ENCODE measurements at places on chromosomes 5 and 9. TPM values are rescaled to one million over a fixed set of nuclear protein-coding genes. Genes with fewer than 3 reads are reported as not detected.
A peak's percentile ranks its signal among the peaks of the same experiment; 100 is the strongest.

DNA sequence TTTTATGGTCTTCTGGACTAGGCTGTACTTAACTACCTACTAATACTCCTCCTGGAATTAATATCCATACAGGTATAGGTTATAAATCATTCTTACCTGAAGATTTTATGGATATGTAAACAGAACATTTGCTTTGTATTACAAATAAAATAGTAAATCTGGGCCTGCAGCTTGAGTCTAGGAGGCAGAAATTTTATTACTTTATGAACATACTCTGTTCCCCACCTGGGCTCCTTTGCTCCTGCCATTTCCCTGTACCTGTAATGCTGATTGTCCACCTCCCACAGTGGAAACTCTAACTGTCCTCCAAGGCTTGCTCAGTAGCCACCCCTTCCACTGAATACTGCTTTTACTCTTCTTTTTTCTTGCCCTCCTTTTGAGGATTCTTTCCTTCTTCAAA lies 108.0 kb downstream of the PAM start:
- DNase-seq, result no peak

DNA sequence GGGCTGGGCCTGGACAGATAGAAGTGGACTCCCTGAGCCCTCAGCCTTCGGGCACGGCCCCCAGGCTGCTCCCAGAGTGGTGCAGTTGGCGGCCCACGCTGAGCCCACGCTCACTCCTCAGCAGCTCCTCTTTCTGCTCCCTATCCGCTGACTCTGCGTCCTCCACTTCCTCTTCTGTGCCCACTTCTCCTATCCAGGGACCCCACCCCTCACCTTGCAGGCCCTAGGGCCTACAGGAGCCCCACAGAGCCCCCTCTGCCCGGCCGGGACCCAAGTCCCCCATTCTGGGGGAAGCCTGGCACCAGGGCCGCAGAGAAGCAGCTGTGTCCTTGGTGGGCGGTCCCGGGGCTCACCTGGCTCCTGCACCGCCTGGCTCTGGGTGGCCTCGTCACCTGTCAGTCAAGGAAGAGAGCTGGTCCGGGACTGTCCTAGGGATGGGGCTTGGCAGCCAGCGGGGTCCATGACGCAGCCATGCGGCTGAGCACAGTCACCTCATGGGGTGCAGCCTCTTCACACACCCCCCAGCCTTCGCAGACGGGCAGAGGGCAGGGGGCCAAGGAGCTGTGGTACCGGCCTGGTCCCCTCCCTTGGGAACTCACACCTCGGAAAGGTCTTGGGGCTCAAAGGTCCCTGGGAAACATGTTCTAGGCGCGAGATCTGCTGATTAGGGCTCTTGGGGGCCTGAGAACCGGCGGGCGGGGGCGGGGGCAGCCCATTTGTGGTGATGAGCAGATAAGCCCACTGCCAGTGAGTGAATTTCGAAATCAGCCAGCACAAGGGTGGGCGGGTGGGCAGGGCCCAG lies 5.4 kb upstream of the NRARP start:
- DNase-seq, result peak; percentile 74

GRCh38 chr5:129441096-129441495 lies 19.0 kb upstream of the ADAMTS19 start:
- no peak for DNase-seq

GRCh38 chr5:78735834-78736463 lies 87.4 kb upstream of the LHFPL2 start:
- no peak for DNase-seq

- DNase-seq, result no peak
Observed at GRCh38 chr5:172450861-172451695, 3.2 kb downstream of the SH3PXD2B start.

GRCh38 chr5:81755320-81755719 lies 4.4 kb upstream of the SSBP2 start:
- no peak for DNase-seq

DNA sequence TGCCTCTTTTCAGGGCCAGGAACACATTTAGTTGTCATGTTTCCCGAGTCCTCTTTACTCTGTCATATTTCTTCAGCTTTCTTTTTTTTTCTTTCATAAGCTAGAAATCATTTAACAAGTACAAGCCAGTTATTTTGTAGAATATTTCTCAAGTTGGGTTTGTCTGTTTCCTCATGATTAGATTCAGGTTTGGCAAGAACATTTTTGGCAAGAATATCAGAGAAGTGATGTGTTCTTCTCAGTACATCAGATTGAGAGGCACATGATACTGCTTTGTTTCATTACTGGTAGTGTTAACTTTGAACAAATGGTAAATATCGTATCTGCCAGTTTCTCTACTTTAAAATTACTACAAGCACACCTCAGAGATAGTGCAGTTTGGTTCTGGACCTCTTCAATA lies 45.1 kb downstream of the PCSK5 start:
- DNase-seq, result no peak

DNA sequence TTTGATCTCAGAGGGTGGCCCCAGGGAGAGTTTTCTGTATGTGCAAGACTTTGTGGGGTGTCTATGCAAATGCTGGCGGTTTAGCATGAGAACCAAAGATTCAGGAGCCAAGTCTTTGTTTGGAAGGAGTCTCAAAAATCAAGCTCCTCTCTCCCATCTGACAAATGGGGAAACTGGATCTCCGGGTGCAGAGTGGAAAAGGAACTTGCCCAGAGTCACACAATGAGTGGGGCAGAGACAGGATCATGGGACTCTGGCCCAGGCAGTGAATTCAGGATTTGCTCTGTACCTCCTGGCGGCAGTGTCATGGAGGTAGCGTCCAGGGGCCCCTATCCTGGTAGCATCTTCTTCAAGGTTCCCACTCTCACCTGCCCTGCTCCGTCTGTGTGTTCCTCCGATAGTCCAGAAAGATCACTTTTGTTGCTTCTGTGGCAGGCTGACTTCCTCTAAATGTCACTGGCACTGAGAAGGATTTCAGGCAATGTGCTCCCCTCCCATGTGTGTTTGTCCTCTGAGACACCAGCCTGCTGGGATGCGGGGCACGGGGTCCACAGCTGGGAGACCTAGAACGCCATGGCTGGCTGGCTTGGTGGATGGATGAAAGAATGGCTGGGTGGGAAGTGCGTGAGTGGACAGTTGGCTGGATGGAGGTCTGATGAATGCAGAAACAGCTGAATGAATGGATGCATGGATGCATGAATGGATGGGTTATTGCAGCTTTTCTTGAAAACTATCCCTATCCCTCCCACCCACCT lies 3.6 kb downstream of the CCL19 start:
- DNase-seq, result no peak

DNA sequence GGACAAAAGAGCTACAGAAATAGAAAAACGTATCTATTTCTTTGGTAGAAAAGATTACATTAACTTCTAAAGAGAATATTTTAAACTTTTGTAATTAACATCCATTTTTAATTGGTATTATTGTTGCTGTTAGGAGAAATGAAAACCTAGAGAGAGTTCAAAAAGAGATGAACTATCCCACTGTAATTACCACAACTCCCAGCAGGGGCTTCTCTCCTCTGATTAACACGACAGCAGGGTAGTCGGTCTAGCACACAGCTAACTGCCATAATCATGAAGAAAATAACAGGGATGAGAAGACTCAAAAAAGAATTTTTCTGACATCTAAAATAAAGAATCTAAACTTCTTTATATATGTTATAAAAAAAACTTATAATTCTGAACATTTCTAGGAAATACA lies 86.2 kb upstream of the CDH9 start:
- no peak for DNase-seq

DNA sequence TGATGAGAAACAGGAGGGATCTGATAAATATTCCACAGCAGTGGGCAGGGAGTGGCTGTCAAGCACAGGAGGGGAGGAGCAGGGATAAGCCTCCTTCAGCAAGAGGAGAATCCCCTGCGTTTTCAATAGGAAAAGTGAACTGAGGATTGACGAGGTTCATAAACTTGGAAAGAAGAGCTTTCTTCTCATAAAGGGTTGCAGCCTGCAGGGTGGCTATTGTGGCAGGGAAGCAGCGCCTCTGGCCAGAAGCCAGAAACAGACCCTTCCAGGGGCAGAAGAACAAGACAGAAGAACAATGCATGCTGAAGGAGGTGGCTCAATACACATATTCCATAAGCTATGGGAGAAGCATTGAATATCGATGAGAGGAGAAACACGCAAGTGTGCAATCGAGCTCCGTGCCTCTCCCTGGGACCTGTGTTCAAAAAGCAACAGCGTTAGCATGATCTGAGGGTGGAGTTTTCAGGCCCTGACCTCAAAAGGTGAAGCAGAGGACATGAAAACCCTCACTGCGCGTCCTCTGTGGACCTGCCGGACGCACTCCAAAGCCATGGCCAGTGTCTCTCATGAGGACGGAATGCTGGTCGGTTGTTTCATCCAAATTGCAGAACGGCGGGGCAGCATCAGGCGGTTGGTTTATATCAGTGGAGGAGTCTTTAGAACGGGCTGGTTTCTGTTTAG lies 67.6 kb downstream of the ANKRD33B start:
- DNase-seq, result peak; percentile 42

GRCh38 chr5:34580983-34581382 lies 75.1 kb upstream of the RAI14 start:
- DNase-seq, result no peak

DNA sequence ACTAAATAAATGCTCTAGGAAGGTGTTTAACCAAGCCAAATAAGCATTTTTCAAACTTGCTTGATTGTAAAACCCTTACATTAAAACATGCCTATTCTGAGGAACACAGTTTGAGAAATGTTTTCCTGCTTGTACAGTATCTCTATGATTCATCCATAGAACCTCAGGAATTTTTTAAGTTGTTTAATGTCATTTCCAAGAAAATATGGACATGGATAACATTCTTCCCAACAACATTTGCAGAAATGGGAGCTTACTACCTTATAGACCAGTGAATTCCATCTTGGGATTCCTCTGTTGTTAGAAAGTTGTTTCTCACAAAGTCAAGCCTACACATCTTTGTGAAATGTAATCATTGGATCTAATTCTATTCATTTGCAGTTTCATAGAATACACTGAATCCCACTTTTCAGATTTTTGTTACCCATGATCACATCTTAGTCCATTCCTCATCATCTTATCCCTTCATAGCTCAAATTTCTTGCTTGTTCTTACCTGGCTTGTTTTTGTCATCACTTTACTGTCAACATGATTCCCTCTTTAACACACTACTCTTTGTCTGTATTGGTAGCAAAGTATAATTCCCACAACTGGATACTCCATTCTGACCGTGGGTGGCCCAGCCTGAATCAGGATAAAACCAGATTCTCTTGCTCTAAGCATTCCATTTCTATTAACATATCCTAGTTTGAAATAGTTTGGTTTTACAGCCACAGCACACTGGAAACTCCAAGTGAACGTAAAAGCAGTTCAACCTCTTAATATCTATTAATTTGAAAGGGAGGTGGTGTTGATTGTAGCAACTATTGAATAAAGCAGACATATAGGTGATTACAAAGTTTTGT lies 49.4 kb upstream of the PAPPA start:
- no peak for DNase-seq

DNA sequence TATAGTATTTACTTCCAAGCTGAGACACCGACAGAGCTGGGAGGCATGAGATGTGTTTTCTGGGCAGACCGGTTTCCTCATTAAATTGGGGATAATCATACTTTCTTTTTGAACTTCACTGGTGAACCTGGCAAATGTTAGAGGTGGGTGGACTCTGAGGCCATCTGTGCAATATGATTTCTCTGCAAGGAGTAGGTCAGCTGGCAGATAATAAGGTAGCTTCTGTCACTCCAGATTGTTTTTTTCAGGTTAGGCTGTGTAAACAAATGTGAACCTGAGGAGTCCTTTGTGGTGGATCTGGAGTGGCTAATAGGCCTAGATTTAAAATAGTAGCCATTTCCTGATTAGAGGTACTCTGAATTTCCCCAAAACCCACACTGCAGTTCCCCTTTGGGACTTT lies 75.4 kb upstream of the S1PR3 start:
- no peak for DNase-seq

DNA sequence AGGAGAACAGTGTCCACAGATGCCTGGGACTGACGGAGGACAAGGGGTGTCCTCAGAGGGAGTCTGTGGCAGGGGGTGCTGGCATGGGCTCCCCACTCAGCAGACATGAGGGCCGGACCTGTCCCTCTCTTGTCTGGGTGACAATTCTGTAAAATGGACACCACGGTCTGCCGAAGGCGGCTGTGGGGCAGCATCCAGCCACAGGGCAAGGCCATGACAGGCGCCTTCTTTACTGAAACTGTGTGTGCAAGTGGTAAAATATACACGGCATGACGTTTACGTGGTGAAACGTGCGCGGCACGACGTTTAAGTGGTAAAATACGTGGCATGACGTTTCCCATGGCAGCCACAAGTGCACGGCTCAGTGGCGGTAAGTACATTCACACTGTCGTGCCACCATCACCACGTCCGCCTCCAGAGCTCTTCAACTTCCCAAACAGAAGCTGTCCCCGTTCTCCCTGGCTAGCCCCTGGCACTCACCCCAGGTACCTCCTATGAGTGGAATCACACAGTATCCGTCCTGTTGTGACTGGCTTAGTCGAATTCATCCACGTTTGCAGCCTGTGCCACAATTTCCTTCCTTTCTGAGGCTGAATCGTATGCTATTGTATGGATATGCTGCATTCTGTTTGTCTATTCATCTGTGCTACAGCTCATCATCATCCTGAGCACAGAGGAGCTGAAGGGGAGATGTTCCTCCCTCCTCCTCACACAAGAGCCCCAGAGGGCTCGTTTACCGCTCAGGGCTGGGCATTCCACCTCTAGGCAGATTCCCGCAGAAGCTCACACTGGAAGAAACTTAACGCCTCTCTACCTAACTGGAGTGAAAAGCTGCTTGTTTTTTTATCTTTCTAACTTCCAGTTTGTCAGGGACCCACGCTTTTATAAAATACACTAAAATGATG lies 52.5 kb downstream of the COL23A1 start:
- no peak for DNase-seq

DNA sequence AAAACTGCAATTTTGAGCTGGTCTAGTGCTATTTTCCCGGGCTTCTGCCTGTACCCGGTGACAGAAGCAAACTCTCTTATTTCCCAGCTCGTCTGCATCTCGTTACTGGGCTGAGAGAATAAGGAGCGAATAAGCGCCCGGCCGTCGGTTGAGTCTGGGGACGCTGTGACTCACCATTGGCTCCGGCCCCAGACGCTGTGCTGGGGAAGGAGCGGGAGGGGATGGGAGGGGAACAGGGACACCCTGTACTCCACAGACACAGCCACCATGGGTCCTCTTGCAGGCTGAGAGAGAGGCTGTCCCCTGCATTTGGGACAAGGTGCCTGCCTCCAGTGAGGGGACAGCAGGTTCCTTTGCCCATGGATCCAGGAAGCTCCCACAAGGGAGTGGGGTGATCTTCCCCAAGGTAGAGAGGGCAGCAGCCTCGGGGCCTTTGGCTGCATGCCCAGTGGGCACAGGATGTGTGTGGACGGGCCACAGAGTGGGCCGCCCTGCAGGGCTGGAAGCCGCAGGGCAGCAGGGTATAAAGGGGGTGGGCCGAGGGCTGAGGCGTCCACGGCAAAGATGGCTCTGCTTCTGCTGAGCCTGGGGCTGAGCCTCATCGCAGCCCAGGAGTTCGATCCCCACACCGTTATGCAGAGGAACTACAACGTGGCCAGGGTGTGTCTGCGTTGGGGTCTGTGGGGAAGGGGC lies at the start of gene LCN9:
TSS of gene LCN9 (plus strand) at position 552 of the 693 bp plus-strand sequence. CDS start at position 565, 13 bp downstream.
- DNase-seq, result no peak

GRCh38 chr5:92002721-92003274 lies 619.7 kb upstream of the ARRDC3 start:
- no peak for DNase-seq

The CDO1 gene
- total RNA-seq, result 20.1 TPM

The ANKRD18A gene
- total RNA-seq, result 1.0 TPM

The PRSS3 gene
- total RNA-seq, result not detected

The SLC1A3 gene
- total RNA-seq, result 43.5 TPM

The FRMD3 gene
- total RNA-seq, result 10.8 TPM

The ATP10B gene
- total RNA-seq, result not detected

The SPINK7 gene
- total RNA-seq, result not detected

The TIMD4 gene
- total RNA-seq, result not detected

The SLC46A2 gene
- 17.0 TPM for total RNA-seq

The PCDHGC3 gene
- 109 TPM for total RNA-seq
